ENCODE measurements at places on chromosomes 5 and 9.

DNA sequence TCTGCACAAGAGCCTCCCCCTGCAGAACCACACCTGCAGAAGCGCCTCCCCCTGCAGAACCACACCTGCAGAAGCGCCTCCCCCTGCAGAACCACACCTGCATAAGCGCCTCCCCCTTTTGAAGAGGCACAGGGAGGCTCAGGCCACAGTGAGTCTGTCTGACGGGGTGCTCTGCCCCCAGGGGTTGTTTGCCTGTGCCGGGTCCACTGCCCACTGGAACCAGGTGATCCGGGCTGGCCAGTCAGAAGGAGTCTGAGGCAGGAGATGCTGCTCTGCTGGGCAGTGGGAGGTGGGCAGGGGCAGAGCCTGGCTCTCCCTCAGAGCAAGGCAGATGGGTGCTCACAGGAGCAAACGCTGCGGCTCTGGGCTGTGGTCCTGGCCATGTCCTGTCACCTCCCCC, 60.8 kb upstream of the RNU6ATAC start:
- no peak for DNase-seq

DNA sequence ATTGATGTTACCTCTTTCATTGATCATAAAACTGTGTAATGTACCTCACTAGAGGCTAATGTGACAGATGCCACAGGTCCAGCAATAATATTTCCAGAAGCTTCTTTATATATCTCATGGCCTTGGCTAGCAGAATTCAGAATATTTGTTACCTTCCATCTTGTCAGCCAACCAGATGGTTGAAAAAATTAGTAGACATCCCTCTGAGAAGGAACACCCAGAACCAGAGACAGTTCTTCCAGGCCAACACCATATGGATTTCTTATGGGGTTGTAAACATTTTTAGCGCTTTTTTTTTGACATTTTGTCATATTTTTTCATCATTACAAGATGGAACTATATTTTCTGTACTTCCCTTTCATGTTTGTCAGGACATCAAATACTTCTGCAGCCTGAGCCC, 278.7 kb upstream of the KLF9 start:
- DNase-seq: no peak

DNA sequence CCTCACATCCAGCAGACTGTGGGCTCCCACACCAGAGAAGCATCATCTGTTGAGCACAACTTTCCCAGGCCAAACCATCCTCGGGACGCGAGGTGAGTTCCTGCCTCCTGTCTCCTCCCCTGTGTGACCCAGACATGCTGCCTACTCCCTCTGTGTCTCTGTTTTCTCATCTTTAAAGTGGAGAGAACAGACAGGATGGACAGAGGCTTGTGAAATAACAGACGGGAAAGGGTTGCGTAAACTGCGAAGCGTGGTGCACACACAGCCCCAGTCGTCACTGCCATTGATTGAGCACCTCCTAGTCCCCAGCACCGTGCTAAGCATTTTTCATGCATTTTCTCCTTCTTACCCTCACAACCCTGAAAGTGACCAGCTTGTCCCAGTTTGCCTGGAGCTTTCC, 52.1 kb upstream of the LMX1B start:
- DNase-seq: no peak

GRCh38 chr9:15570769-15571168, 17.9 kb downstream of the CCDC171 start:
- no peak for DNase-seq

DNA sequence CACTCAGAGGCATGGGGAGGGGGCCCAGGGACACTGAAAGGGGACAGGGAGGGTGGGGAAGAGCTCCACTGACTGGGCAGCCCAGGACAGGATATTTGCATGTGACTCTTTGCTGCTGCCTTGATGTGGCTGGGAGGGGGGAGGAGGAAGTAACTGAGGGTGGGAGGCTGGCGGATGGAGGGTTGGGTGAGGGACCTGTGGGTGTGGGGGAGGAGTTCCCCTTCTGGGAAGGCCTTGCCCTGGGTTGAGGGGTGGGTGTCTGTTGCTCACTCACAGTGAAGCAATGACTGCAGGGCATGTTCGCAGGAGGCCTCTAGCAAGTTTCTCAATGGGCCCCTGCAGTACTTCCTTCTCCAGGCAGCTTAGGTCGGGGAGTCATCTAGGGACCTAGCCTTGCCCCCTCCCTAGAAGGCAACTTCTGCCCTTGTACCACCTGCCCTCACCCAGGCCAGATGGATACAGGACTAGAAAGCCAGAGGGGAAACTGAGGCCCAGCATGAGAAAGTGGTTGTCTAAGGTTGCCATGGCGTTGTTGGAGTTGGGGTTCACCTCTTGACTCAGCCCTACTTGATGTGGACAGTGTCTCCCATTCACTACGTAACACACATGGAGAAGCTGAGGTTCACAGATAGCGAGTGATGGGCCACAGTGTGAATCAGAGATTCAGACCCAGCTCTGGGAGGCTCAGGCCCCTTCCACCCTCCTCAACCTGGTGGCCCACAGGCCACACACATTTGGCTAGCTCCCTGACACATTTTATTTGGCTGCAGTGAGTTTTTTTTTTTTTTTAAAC, 3.0 kb downstream of the GRK6 start:
- DNase-seq: peak; percentile 75

GRCh38 chr9:73183917-73184861, 32.5 kb downstream of the ANXA1 start:
- no peak for DNase-seq

GRCh38 chr5:36395260-36395659, 93.6 kb upstream of the RANBP3L start:
- DNase-seq: no peak

DNA sequence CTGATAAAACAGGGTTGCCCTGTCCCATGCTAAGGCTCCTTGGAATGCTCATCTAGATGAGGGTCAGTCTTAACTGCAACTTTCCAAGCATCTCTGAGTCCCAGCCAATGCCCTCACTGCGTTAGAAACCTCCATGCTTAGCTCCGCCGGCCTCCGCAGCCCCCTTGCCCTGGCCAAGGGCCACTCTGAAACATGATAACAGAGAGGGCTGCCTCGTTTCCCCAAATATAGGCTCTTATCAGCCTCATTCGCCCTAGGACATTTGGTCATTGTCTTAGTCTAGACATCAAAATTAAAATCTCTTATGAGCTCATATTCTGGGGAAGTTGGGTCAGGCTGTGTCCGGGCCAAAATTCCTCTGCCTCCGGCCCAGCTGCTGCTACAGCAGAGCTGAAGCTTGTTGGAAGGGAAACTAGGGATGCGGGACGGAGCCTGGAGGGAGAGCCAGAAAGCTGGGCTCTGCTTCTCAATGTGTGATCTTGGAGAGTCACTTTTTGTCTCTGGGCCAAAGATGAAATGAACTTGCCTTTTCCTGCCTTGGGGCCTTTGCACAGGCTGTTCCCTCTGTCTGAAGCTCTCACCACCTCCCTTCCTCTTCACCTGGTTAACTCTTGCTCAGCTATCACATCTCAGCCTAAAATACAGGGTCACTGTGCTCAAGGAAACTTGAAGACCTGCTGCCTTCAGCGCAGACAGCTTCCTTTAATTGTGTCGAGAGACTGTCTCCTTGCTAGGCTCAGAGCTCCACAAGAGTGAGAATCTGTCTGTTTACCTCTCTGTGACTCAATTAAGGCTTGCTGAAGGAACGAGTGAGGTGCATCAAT, 191.3 kb downstream of the RGS3 start:
- no peak for DNase-seq

DNA sequence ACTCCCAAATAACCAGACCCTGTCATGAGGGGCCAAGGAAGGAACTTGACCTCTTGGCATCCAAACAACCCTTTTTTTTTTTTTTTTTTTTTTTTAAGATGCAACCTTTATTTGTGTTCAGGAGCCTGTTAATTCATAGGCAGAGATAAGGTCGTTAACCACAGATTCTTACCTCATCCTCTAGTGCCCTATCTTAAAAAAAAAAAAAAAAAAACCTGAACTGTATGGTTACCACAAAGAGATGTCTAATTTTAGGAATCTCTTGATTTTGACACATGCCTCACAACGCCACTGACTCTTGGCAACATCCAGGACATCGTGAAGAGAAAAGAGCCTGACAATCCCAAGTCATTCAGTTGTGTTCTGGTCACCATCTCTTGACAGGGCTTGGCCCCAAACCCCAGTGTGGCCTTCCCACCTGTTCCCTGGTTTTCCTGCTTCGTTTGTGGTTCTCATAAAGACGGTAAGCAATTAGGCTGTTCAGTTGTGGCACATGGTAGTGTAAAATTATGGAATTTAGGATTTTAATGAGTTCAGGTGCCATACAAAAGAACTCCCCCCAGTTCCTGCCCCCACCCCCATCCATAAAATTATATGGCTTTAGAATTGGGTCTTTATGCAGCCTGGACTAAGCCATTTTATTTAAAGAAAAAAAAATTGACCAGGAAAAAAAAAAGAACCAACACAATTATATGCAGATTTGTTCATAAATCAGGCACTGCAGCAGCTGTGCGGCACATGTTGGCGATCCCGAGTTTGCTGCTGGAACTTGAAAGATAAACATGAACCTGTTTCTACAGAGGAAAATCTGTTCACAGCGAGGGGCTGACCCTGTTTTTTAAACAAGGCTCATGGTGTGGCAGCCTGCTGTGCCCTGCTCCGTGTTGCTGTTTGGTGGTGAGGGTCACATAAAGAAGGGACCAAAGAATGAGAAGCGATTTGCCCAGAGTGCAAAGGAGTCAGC, 267.8 kb upstream of the CLINT1 start:
- DNase-seq: no peak

DNA sequence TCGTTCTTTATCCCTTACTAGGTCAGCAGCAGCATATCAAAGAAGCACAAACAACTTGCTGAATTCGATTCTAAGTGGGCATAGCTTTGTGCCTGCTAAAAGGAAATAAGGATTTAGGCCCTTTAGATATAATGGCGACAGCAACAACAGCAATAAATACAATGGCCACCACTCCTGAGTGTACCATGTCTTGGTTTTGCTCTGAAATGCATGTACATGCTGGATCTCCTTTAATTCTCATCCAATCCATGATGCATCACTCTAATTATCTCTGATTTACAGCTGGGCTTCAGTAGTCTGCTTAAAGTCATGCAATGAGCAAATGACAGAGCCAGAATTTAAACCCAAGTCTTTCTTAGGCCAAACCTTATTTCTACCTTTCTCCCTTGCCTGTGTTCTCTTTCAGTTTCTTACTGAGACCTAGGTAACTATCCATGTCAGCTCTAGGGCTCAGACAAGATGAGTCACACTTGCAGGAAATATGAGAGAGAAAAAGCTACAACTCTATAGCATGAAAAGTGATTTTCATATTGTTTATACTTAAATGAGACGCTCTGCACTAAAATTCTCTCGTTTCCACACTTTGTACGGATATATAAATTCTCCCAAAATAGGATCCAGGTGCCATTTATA, 111.8 kb downstream of the HMHB1 start:
- DNase-seq: no peak

- DNase-seq: no peak
Observed at GRCh38 chr5:6424110-6424659, 24.5 kb upstream of the UBE2QL1 start.

GRCh38 chr9:37455884-37456647, 9.2 kb downstream of the ZBTB5 start:
- no peak for DNase-seq

DNA sequence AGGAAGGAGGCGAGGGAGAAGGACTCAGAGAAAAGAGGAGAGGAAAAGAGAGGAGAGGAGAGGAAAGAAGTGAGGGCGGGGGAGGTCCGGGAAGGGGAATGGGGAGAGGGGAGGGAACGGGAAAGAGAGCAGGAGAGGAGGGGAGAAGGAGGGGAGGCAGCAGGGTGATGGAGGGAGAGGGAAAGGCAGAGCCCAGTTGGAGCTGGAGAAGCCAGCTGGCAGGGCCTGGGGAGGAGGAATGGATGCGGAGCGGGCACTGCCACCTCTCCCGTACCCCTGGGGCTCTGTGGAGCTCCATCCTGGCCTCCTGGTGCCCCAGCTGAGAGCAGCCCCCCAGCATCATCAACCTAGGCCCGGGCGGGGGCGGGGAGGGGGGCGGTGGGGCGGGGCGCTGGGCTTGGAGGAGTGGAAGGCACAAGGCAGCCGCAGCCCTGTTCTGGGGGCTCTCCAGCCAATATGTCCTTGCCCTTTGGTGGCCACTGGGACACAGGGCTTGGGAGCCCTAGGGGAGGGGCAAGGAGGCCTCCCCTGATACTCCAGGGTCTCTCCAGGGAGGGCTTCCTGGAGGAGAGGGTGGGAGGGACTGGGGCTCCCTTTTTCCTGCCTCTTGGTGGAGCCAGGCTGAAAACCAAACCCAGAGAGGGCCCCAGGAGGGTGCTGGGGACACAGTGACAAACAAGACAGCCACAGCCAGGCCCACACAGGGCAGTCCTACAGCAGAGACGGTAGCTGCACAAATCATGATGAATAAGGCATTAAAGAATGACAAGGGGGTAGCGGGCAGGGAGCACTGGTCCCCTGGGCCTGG, 123.7 kb downstream of the C9orf50 start:
- no peak for DNase-seq

DNA sequence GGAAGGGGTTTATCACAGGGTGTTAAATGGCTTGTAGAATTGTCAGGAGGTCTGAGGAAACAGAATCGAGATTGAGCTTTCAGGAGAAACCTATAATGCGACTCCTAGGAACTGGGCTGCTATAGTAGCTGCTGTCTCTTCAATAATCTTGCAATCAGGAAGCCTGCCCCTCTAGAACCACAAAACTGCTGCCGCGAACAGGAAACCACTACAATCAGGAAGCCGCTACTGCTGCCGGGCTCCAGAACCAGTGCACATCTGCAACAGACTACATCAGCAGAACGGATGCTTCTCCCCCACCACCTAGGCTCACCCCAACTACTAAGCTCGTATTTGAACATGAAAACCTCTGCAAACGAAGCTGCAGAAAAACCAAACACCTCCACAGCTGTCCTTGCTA, 31.6 kb downstream of the TNFSF8 start:
- peak; percentile 54 for DNase-seq

GRCh38 chr9:105064248-105065097, 136.5 kb upstream of the ABCA1 start:
- no peak for DNase-seq

DNA sequence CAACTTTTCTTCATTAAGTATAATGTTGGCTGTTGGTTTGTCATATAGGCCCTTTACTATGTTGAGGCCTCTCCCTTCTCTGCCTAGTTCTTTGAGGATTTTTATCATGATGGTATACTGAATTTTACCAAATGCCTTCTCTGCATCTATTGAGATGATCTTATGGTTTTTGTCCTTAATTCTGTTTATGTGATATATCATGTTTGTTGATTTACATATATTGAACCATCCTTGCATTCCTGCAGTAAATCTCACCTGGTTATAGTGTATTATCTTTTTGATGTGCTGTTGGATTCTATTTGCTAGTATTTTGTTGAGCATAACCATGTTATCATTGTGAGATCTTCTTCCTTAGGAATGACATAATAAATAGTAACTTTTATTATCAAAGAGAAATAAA, 362.9 kb downstream of the CCDC171 start:
- DNase-seq: no peak
